ENCODE measurements at places on chromosomes 4 and X. TPM values are rescaled to one million over a fixed set of nuclear protein-coding genes. Genes with fewer than 3 reads are reported as not detected.

GYPB gene
- not detected for total RNA-seq

PCDH18 gene
- total RNA-seq: 34.2 TPM

DNA sequence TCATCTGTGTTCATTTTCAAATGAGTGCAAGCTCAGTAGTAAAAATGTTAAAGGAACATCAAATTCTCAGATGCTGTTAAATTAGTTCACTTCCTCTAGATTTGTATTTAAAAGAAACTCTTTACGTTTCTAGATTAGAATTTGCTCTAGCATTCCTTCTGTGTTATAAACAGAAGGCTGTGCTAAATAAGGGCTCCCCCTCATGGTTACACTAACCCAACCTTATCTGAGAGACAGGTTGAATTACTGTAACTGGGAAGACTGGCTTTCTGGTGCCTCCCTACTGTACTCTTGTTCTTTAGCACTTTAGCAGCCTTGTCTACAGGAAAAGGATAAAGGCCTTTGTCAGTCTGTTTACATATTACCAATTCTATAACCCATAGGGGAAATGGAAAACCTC is 56.8 kb downstream of the RXFP1 start:
- no peaks in the 10 kb centered on the region for H3K36me3 ChIP-seq
- no peaks in the 10 kb centered on the region for H3K4me1 ChIP-seq
- no peak for DNase-seq
- no peak overlapping the region for H3K4me3 ChIP-seq

DNA sequence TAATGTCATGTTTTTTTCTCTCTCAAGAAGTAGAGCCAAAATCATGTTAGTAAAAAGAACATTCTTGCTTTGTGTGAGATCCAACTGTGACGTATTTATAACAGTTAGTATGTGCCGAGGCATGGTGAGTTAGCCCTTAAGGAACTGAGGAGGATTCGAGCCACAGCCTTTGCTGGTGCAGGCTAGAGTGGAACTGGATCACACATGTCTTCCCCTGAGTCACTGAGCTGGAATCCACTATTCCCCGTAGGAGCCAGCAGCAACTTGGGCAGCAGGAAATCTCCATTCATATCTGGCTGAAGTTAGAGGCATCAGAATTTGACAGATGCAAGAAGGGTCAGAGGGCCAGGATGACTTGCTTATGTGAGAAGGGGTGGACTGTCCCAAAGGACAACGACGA is 144.6 kb upstream of the KIT start:
- H3K4me3 ChIP-seq: no peak overlapping the region
- DNase-seq: no peak
- no peaks in the 10 kb centered on the region for H3K27me3 ChIP-seq

DNA sequence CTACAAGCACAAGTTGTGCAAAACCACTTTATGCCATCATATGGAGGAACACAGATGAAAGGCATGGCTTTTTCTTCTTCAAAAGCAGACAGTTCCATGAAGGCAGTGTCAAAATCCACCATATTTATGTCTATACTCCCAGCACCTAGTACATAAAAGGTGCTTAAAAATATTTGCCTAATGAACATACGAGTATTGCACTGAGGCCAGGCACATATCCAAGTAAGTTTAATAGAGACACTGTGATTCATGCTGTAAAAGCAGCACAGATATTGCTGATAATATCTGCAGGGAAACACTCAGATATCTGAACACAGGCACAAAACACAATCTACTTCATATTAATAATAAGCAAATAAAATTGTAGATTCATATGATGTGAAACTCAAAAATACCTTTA is 48.1 kb upstream of the CXCL8 start:
- no peak overlapping the region for H3K4me3 ChIP-seq
- no peaks in the 10 kb centered on the region for H3K36me3 ChIP-seq
- H3K4me1 ChIP-seq: no peaks in the 10 kb centered on the region
- H3K27me3 ChIP-seq: no peaks in the 10 kb centered on the region
- H3K27ac ChIP-seq: no peak overlapping the region

DNA sequence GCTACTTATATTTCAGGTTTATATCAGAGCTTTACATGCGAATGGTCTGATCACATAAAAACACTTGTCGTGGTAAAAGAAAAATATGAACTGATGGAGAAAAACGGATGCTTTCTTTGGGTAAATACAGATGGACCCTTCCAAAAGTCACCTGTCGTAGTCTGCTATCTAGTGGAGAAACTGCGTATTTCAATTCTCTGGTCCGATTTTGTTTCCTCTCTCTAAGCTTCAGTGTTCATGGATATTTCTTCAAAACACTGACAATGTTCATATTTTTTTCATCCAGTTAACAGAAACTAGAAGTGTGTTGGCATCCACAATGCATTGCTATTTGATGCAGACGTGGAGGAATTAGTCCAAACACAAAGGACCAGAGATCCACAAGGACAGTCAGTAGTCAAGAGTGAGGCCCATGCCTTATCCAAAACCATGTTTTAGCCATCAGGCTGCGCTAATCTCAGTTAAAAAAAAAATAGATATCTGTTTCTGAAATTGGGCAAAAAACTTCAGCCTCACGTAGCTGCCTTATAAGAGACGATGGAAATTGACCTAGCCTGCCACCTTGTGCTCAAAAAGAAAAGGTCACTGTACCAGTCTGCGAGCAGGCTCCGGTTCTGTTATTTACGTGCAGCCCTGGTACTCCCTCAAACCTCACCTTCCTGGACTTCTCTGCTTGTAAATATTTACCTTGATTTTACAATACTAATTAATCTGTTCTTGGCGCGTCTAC is 16.0 kb downstream of the MEPE start:
- H3K27ac ChIP-seq: no peak overlapping the region
- H3K4me3 ChIP-seq: peak overlapping the region; percentile 26
- H3K4me1 ChIP-seq: no peaks in the 10 kb centered on the region
- no peaks in the 10 kb centered on the region for H3K27me3 ChIP-seq
- peak; percentile 24 for DNase-seq
- no peaks in the 10 kb centered on the region for H3K36me3 ChIP-seq

Data from breast epithelium (tissue), 4 donors.